ENCODE measurements at places on chromosomes 2 and 18.

DNA sequence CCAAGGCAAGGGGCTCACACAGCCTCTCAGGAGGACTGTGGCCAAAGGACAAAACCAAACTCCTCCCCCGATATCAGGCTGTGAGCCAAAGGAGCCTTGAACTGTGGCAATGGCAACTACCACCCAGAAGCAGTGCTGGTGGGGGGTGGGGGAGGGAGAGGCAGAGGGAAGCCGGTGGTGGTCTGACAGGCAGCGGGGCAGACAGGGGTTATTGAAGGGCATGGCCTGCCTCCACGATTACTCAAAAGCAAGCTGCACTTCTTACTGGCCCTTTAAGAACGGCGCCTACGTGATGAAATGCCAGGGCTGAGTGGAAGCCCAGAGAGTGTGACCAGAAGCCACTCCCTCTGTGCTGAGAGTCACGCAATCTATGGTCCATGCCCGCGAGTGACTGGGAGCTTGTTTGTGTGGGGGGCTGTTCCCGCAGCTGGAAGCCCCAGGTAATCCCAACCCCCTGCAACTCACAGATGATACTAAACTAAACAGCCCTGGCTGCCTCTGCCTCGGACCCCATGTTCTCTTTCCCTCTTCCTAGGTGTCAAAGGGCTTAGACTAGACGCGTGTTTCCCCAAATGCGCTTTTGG, 128.2 kb upstream of the CXCR4 start:
- DNase-seq, result no peak

GRCh38 chr2:43848214-43848613, 9.4 kb downstream of the ABCG8 start:
- peak; percentile 0 for DNase-seq

DNA sequence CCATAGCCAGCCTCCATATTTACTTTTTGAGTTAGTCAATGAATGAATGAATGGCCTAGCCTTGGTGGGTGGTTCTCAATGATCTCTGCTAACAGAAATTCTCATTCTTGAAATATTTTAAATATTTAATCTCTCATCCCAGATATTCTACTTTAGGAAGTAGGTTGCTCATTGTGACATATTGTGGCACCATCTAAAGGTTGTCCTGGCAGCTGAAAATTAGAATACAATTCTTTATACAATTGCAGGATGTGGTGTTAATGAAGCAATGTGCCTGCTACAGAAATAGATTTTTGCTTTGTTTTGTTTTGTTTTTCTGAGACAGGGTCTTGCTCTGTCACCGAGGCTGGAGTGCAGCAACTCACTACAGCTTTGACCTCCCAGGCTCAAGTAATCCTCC, 35.8 kb downstream of the SCG2 start:
- no peak for DNase-seq

GRCh38 chr2:1186421-1186820, 226.8 kb upstream of the TPO start:
- no peak for DNase-seq

- DNase-seq, result no peak
Measured at GRCh38 chr2:195337597-195337996, 319.4 kb upstream of the SLC39A10 start.

DNA sequence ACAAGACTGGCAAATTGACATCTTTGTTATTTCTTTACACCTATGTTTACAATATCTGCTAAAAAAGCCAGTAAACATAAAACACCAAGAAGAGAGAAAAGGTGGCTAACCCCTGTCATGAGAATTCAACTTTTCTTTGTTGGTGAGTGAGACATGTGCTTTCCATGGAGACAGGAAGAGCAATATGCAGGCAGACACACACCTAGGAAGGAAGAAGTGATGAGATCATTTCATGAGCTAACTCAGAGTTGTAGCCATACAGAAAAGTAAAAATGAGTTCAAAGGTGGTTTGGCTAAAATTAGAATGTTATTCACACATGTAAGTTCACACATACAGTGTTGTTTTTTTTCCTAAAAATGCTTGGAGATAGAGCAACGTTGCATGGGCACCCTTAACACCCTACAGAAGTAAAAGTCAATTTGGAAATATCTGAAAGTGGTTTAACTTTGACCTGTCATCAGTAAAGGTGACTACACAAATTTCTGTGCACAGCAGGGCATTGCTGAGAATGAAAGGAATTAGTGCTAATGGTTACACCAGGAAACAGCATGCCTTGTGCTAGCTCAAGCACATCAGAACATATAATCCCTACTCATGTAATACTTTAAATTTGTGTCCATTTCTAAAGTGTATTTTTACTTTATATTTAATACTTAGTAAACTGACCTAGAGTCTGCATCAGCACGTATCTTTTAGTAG, 557.6 kb downstream of the CBLN2 start:
- no peak for DNase-seq

- no peak for DNase-seq
Measured at GRCh38 chr2:63378589-63378988, 209.7 kb downstream of the WDPCP start.

DNA sequence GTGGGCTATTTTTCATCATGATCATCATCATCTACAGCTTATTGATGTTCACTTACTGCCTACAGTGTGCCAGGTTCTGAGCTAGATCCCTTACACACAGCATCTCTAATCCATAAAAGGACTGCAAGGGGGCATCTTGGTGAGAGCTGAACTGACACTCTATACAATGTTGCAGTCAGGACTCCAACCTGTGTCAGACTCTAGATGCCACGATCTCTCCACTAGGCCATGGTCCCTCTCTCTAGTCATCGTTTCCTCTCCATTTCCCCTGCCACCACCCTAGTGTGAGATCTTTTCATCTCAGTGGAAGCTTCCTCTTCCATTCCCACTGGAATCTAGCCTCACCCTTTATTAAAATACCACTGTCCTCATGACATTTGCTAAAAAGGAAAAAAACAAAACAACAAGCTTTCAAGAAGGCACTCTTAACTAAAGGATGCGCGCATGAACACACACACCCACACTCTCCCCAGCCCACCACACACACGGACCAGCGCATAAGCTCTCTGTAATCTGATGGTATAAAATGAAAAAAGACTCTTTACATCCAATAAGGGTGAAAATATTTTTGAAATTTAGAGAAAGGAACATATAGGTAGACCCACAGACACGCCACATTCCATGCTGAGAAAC, 93.4 kb upstream of the THOC1 start:
- no peak for DNase-seq

- no peak for DNase-seq
Measured at GRCh38 chr2:237732070-237732469, 66.5 kb upstream of the RBM44 start.

DNA sequence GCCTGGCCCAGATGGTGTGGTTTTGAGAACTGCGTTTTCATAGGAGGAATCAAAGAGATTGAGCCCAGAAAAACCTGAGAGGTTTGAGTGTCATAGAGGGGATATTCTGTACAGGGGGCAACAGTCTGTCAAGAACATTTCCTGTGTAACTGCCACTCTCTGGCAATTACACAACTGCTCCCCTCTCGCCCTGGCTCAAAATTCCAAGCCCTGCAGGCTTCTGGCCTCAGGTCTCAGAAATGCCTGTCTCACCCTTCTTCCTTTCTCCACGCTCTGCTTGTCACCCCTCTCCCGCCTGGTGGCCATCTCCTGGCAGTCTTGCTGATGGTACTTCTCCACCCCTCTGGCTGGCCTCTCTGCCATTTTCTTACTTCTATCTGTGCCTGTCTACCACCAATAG, 4.0 kb downstream of the VAMP5 start:
- DNase-seq, result no peak

DNA sequence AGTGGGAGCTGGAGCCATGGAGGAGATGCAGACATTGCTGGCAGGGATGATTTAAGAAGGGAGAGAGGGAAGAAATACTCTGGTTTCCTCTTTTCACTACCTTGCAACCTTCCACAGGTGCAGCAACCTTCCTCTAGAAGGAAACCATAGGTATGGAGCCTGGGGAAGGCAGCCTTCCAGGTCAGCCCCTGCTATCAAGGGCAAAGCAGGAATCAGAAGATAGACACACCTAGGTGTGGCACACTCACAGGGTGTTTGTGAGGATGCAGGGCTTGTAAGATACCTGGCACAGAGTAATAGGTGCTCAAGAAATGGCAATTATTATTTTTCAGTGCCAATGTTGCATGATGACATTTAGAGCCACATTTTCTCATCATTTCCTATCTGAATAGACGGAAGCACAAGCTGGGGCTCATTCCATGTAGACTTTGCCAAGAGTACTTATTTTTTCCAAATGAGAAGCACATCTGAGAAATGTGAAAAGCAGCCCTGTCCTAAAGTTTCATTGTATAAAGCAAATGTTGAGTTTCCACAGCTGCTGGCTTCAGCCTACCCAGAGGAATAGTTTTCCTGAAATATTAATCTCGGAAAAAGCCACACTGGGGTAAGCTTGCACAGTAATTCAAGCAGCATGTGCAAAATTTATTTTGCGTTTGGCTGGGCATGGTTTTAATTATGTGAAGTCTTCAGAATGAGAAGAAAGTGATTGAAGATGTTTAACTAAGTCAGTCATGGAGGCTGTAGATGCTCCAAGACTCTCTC, 20.6 kb downstream of the EVA1A start:
- peak; percentile 53 for DNase-seq

DNA sequence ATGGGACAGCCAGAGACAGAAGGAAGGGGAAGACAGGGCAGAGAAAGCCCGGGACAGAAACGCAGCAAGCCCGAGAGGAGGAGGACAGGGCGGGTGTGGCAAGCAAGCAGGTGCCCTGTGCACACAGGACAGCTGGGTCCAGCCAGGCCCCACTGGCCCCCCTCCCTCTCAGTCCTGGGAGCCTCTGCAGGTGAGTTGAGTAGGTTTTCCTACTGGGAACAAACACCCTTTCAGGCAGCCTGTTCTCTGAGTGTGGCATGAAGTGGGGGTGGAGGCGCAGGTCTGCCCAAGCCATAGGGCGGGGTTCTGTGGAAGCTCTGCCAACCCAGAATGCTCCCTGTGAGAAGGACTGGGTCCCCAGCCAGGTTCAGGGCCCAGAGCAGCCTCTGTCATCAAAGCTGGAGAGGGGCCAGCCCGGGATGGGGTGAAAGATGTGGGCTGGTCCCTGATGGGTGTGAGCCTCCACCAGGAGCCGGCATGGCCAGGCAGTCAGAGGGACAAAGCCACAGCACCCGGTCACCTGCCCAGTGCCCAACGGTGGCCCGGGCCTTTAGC, 129.4 kb downstream of the TFCP2L1 start:
- DNase-seq, result no peak

DNA sequence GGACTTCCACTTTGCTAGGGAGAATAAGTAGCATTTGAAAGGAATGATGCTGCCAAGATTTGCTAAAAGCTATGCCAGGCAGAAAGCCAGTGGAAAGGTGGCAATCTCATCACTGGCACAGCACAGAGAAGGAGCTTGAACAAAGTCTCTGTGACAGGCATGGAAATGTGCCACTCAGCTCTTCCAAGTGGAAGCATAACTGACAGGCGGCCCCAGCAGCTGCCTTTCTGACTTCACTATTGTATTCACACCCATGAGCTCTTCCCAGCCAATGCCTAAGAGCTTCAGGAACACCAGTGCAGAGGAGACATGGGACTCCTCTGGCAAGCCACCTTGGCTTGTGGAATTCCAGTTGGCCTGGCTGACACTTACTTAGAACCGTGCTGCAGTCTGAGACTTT, 134.6 kb upstream of the REG3G start:
- DNase-seq, result no peak

- no peak for DNase-seq
Measured at GRCh38 chr2:237733677-237734300, 64.8 kb upstream of the RBM44 start.

- DNase-seq, result no peak
Measured at GRCh38 chr18:80229363-80229762, 18.0 kb downstream of the PARD6G start.

DNA sequence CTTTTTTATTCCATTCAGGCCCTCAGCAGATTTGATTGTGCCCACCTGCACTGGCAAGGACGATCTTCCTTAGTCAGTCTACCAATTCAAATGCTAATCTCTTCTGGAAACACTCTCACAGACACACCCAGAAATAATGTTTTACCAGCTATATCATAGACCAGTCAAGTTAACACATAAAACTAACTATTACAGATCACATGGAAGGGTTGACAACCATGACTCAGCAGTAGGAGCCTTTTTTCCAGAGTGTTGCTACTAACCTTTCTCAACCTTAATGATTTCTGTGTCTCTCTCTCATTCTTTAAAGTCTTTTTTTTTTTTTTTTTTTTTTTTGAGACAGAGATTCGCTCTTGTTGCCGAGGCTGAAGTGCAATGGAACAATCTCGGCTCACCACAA, 143.5 kb upstream of the MSH6 start:
- DNase-seq, result no peak

DNA sequence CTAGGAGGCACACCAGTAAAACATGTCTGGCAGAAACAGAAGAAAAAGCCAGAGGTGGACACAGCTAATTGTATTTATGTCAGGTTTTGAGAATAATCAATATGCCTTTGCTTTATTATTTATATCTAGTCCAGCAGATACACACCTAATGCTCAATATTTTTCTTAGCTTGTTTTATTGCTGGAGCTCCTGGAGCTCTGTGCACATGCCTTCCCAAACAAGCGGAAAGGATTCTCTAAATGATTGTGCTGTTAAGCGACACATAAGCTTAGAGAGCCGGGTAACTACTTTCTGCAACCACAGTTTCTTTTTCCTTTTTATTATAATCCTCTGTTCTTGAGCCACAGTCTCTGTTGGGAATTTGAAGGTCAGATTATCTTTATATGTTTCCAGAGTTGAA, 177.3 kb upstream of the ST6GAL2 start:
- DNase-seq, result no peak

GRCh38 chr2:169172151-169172735, 102.9 kb downstream of the DHRS9 start:
- no peak for DNase-seq

- no peak for DNase-seq
Measured at GRCh38 chr2:161090411-161090810, 69.8 kb upstream of the TANK start.

- DNase-seq, result no peak
Measured at GRCh38 chr2:57884281-57884680, 162.3 kb upstream of the VRK2 start.

DNA sequence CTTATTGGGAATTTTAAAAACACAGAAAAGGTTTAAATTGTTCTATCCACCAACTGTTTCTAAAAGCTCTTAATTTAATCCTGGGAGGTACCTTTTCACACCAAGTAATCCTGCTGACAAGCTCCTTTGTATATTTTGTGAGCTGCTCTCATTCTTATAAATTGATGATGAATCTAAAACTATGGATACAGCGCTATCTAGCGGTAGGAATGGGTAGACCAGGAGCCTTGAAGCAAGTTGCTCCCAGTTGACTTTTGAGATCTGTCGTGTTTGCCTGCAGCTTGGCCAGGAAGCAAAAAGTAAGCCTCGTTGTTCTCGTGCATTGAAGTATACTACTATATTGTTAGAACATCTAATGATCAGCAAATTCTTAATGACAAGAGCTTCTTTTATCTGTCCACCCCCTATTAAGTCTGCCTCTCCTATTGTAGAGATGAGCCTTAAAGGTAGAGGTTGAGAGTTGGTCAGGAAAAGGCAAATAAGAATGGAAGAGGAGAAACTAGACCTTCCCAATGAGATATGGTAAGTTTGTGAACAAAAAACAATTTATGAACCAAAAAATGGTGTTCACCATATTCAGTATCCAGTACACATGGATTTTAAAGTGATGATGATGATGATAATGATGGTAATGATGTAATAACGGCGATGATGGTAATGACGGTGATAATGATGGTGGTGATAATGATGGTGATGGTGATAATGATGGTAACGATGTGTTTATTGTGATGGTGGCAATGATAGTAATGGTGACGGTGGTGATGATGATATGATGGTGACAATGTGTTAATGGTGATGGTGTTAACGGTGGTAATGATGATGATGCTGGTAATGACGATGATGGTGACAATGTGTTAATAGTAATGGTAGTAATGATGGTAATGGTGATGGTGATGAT, 212.1 kb upstream of the NCKAP5 start:
- peak; percentile 65 for DNase-seq

Data from AG08395 (cell line).